ENCODE measurements at places on chromosomes 3 and 15. TPM values are rescaled to one million over a fixed set of nuclear protein-coding genes. Genes with fewer than 3 reads are reported as not detected.

Gene MKRN3
- total RNA-seq, result not detected

Gene PARP16
- total RNA-seq, result 0.97 TPM

Gene POPDC2
- 0.65 TPM for total RNA-seq

Gene FAM131A
- 30.9 TPM for total RNA-seq

Gene ARGFX
- total RNA-seq, result not detected
